ENCODE measurements at places on chromosomes 7 and 10.

- no peak for DNase-seq
These were observed 83.5 kb downstream of the RELN start for GRCh38 chr7:103905997-103906396.

GRCh38 chr10:132336064-132336746 is 4.2 kb downstream of the LRRC27 start:
- no peak for DNase-seq

- DNase-seq: no peak
These were observed 9.6 kb upstream of the CFAP70 start for GRCh38 chr10:73368238-73368637.

- DNase-seq: no peak
These were observed 175.6 kb upstream of the PHF14 start for GRCh38 chr7:10798044-10798443.

DNA sequence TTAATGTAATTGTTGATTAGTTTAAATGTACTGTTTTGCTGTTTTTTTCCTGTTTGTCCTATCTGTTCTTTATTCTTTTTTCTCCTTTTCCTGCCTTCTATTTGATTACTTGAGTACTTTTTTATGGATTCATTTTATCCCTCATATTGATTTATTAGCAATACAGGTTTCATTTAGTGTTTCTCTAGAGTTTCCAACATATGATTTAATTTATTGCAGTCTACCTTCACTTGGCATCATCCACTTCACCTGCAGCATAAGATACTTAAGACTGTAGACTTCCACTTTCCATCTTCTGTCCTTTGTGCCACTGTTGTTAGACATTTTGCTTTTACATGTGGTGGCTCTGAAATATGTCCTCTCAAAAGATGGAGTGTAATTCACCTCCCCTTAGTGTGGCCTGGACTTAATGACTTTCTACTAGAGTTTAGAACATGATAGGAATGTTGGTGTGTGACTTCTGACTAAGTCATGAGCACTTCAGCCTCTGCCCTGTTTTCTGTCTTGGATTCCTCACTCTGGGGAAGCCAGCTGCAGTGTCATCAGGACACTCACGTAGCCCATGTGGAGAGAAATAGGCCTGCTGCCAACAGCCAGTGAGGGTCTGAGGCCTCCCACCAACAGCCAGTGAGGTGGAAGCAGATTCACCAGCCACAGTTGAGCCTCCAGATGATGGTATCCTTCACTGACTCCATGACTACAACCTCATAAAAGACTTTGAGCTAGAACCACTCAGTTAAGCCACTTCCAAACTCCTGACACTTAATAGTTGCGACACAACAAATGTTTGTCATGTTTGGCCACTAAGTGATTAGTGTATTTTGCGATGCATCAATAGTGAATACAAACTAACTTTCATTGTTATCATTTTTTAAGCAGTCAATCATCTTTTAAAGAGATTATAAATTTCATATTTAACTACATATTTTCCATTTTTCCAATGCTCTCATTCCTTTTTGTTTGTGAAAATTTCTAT is 643.5 kb upstream of the DPP6 start:
- no peak for DNase-seq

- DNase-seq: no peak
These were observed 161.3 kb upstream of the SHH start for GRCh38 chr7:155973451-155973997.

GRCh38 chr10:90968328-90969081 is 47.6 kb upstream of the ANKRD1 start:
- no peak for DNase-seq

GRCh38 chr7:140364819-140365218 is 33.5 kb downstream of the SLC37A3 start:
- no peak for DNase-seq

DNA sequence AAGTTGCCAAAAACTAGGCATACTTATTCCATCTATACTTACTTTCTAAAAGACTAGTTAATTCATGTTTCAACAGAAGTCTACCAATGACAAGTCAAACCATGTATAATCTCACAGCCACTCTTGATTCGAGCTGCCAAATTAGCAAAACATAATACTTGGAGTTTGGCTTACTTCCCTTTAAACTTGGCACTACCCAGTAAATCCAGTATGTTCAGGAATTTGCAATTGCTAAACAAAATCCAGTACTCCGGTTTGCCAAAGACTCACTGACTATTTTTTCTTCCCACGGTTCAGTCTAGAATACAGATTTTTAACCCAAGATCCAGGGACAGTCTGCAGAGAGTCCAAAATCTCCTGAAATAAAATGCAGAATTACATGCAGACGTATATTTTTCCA is 4.6 kb downstream of the OAT start:
- DNase-seq: no peak

GRCh38 chr7:110592557-110592956 is 498.4 kb upstream of the LRRN3 start:
- DNase-seq: no peak

DNA sequence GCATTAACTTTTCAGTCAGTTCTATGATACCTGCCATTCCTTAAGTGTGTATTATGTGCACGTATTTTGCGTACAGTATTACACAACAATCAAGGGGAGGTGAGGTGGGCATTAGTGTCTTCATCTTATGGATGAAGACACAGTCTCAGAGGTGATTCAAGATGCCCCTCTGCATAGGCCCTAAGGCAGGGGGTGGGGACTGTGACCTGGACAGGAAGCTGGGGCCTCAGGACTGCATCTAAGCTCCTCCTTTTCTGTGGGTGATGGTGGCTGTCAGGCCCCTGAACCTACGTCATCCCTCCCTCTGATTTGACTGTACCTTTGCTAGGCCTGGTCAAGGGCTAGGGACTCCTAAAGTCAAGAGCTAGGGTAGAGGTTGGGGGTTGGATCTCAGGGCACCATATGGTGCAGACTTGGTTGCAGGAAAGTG is 38.9 kb downstream of the HK1 start:
- DNase-seq: no peak

DNA sequence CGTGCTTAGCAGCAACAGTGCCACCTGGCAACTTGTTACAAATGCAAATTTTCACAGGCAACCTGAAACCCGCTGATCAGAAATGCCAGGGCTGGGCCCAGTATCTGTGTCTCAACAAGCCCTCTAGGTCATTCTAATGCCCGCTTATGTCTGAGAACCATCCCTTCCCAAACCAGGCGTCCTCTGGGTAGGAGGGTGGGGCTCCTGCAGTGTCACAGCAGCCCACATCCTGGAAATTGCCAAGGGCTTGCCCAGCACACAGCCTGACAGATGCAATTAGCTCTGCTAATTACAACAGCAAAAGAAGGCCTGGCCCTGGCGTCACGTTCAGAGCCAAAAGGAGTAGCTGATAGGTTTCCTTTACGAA is 15.9 kb downstream of the ITPRIP start:
- no peak for DNase-seq

DNA sequence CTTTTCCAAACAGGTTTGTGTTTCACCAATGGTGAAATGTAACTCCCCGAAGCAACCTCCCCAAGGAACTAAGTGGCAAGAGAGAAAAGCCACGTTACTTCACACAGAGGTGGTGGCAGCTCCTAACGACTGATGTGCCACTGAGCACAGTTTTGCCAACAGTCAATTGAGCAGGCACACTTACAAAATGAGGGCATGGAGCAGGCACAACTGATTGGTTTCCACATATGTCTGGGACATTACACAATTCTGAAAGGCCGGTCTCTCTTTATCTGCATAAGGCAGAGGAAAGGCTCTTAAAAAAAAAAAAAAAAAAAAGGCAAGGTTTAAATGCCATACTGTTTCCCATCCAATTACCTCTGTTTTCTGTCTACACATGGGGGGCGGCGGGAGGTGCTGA is 86.7 kb downstream of the GFRA1 start:
- DNase-seq: no peak

Data from glomerular endothelial cell (primary cell).